ENCODE measurements at places on chromosomes 6 and 20.

- DNase-seq = no peak
Observed at GRCh38 chr6:87667032-87667431, 35.0 kb downstream of the AKIRIN2 start.

DNA sequence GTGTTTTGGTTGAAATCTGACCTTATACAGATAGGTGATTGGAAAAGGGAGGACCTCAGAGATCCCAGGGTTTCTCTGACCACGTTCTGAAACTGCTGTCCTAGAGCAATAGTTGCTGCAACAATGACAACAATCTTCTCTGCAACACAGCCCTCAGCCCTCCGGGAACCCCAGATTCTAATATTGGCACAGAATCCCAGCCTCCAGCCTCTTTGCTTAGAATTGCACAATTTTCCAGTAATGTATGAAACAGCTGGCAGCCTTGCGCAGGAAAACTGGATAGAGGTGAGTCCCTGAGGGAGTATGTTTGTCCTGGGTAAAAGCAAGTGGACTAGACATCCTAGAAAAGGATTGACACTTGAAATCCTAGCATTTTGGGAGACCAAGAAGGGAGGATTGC lies 30.4 kb upstream of the PNRC1 start:
- DNase-seq = no peak

- DNase-seq = no peak
Observed at GRCh38 chr20:57559658-57560553, 1.0 kb upstream of the PCK1 start.

GRCh38 chr20:43715044-43715443 lies 11.8 kb downstream of the GTSF1L start:
- no peak for DNase-seq

- DNase-seq = no peak
Observed at GRCh38 chr20:45779011-45779915, 12.4 kb downstream of the WFDC3 start.

- DNase-seq = no peak
Observed at GRCh38 chr6:31172973-31173384, 2.5 kb upstream of the POU5F1 start.

GRCh38 chr20:47280228-47280627 lies 76.3 kb downstream of the ZMYND8 start:
- DNase-seq = no peak

GRCh38 chr6:15521582-15521981 lies 141.2 kb downstream of the DTNBP1 start:
- DNase-seq = no peak

DNA sequence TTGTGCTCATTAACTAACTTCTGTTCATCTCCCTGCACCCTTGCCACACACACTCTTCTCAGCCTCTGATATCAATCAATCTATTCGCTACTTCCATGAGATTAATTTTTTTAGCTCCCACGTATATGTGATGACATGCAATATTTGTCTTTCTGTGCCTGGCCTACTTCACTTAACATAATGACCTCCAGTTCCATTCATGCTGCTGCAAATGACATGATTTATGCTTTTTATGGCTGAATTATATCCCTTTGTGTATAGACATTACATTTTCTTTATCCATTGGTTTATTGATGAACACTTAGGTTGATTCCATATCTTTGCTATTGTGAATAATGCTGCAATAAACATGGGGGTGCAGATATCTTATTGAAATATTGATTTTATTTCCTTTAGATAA lies 50.8 kb upstream of the SPTLC3 start:
- DNase-seq = no peak

DNA sequence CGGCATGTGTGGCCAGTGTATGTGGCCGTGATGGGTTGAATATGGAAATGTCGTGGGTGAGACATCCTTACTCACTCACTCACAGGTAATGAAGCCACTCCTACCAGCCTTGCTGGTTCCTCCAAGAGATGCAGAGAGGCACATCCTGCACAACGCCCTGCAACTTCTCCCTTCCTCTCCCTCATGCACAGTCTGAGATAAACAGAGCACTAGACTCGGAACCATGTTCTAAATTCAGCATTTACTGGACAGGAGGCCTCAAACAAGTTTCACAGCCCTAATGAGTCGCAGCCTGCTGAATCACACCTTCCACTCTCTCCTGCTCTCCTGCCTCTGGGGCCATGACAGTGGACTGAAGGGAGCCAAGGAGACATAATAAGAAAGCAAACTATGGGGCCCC lies 91.2 kb downstream of the ISM1 start:
- no peak for DNase-seq

GRCh38 chr6:23016696-23017095 lies 447.3 kb downstream of the HDGFL1 start:
- DNase-seq = no peak

GRCh38 chr6:82145926-82146452 lies 101.6 kb downstream of the IBTK start:
- no peak for DNase-seq

DNA sequence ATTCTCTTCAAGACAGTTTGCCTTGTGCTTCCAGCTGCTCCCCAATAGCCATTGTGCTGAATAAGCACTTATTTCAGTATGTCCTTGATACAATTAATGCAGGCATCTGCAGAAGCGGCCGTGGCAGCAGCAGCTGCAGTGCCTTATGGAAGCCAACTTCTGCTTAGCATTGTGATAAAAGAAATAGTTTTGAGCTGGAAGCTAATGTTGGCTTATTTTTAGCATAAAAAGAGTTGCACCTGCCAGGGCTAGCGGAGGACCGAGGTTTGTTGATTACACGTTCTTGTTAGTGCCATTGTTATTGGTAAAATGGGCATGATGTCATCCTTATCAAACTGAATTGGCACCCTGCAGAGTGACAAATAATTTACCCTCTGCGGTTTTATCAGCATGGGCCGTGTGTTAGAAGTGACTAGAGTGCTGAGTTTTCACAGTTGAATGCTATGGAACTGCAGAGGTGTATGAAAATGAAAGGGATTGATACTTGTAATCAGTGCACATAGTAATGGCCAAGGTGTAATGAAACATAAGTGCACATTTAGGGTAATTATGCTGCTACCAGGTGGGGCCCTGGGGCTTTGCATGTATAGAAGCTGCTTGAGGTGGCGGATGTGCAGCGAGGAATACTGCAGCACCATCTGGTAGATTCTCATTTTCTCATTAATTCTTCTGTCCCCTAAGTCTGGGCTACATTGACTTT lies 334.3 kb downstream of the CDKAL1 start:
- no peak for DNase-seq

All from central memory CD4-positive, alpha-beta T cell (primary cell).